IPS DF 19.7 (cell line): ENCODE measurements at places on chromosomes 11 and 22.

DNA sequence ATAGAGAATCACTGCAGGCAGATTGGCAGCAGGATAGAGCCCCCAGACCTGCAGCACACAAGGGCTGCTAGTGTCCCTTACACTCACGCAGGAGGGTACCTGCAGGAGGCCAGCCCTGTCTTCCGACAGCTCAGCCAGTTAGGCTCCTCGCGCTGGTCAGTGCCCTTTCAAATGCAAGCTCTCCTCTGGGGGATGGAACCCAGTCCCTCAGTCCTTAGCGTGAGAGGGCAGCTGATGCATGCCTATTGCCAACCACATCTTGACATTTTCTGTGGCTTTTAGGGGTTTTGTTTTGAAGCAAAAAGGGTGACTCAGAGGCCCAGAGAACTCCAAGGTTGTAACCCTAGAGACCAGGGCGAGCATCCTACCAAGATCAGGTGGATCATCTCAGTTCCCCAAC, 40.0 kb downstream of the WNT11 start:
- no peak for DNase-seq

DNA sequence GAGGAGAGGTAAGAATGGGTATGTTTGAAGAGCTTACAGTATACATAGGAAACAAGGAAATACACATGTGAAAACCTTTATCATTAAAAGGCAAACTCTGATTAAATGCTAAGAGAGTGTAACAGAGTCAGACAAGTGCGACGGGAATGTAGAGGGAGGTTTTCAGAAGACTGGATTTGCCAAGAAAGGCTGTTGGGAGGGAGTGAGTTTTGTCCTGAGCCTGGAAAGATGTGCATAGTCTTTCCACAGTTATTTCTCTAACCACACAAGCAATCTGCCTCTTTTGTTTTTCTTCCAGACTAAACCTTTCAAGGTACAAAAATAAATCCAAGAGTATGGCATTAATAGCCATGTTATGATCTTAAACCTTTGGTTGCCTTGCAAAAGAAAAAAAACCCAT, 170.9 kb downstream of the KIRREL3 start:
- no peak for DNase-seq

GRCh38 chr11:90148900-90149299, 14.4 kb downstream of the NAALAD2 start:
- no peak for DNase-seq

DNA sequence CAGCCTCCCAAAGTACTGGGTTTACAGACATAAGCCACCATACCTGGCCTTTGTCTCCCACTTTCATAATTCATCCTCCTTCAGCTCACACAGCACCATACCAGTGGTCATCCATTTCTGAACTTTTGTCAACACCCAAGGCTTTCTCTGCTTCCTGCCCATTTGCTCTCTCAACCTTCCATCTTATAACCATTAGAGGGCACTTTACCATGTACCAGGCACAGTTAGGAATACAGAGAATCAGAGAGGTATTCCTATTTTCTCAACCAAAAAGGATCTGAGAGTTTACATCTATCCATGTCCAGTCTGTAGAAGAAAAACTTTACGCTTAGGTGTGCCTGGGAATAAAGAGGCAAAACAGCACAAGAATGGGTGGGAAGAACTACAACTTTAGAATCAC, 397.6 kb downstream of the BUD13 start:
- DNase-seq = no peak

GRCh38 chr11:10528121-10528520, 12.9 kb downstream of the RNF141 start:
- no peak for DNase-seq

- DNase-seq = no peak
These were observed 117.5 kb upstream of the TOP3B start for GRCh38 chr22:22099833-22100812.

- DNase-seq = no peak
These were observed 73.6 kb upstream of the NARS2 start for GRCh38 chr11:78647986-78648875.

DNA sequence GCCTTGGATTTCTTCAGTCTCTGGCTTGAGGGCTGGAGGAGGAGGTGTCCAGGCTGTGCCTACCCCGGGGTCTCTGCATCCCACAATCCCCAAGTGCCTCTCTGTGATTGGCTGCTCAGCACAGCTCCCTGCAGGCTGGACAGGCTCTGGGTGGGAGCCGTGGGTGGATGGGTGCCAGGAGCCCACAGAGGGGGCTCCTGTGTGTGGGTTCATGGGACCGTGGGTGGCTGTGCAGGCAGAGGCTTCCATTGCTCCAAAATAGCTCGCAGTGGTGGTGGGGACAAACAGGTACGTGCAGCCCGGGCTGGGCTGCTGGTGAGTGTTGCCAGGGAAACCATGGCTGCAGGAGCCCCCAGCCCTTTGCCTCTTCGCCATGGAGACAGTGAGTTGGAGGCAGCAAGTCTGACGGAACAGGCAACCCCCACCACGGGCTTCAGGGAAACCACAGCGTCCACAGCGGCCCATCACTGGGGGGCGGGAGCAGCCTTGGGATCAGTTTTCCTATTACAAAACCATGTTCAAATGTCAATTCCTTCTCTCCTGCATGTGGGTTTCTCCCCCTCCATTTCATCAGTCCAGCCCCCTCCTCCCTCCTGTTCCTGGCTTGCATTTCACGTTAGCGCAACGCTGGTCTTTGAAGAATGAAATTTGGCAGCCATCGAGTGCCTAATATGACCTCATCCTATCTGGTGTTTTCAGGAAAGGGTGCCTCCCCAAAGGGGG, 155.2 kb downstream of the TRIM29 start:
- no peak for DNase-seq

- no peak for DNase-seq
These were observed 54.1 kb upstream of the WNT7B start for GRCh38 chr22:46031066-46031465.

GRCh38 chr22:29300467-29300806, 6.0 kb upstream of the GAS2L1 start:
- no peak for DNase-seq

DNA sequence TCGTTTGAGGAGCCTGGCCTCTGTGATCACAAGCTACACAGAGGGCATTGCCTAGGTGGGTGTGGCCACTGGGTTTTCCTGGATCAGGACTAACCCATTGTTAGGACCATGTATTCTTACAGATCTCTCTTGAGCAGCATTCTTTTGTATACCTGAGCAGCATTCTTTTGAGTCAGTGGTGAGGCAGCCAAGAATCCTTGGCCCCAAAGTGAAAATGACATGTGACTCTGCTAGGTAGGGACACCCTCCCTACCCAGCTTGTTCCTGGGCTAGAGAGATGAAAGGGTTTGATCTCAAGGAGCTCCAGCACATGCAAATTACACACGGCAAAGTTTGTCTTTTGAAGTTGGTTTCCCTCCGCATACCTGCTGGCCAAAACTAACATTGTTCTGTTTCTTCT, 55.0 kb upstream of the HORMAD2 start:
- DNase-seq = no peak

- DNase-seq = no peak
These were observed 226.1 kb downstream of the BLID start for GRCh38 chr11:121889931-121890330.

DNA sequence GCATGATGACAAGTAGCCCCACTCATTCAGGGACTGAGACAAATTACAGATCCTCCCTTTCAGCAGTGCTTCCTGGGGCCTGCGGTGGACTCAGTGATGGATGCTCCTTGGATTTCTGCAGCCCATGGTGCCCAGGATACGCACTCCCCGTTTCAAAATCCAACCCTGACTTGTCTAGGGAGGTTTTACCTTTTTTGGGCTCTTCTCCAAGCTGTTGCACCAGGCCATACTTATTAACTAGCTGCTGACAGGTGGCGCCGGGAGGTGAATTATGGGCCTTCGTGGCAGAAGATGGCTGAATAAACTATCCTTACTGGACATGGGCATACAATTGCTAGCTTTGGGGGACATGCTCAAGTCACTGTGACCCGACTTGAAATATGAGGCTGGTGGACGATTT, 324.3 kb upstream of the SYN3 start:
- DNase-seq = no peak

DNA sequence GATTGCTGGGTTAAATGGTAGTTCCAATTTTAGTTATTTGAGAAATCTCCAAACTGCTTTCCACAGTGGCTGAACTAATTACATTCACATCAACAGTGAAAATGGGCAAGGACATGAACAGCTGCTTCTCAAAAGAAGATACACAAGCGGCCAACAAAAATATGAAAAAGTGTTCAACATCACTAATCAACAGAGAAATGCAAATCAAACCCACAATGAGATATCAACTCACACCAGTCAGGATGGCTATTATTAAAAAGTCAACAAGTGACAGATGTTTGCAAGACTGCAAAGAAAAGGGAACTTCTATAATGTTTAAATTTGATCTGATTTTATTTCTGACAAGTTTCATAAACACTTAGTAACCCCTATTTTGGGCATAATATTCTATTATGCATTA, 537.5 kb downstream of the DLG2 start:
- DNase-seq = no peak

DNA sequence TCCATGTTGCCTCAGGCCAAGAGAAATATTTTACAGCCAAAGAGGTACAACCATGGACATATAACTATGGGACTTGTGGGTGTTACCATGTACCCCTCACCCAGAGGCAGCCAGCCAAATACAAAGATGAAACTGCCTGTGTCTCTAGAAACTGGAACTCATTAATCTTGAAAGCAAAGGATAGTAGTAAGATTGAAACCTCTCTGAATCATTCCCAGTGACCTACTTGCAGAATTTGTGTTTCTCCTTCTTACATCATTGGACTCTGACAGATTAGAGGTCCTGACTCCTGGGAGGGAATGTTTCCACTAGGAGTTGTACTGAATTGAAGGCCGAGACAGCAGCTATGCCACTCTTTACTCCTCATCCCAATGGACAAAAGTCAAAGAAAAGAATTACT, 257.4 kb upstream of the UBASH3B start:
- no peak for DNase-seq

- no peak for DNase-seq
These were observed 15.3 kb downstream of the OR51M1 start for GRCh38 chr11:5398936-5399335.

GRCh38 chr11:111443640-111444039, 64.6 kb upstream of the POU2AF1 start:
- DNase-seq = no peak

DNA sequence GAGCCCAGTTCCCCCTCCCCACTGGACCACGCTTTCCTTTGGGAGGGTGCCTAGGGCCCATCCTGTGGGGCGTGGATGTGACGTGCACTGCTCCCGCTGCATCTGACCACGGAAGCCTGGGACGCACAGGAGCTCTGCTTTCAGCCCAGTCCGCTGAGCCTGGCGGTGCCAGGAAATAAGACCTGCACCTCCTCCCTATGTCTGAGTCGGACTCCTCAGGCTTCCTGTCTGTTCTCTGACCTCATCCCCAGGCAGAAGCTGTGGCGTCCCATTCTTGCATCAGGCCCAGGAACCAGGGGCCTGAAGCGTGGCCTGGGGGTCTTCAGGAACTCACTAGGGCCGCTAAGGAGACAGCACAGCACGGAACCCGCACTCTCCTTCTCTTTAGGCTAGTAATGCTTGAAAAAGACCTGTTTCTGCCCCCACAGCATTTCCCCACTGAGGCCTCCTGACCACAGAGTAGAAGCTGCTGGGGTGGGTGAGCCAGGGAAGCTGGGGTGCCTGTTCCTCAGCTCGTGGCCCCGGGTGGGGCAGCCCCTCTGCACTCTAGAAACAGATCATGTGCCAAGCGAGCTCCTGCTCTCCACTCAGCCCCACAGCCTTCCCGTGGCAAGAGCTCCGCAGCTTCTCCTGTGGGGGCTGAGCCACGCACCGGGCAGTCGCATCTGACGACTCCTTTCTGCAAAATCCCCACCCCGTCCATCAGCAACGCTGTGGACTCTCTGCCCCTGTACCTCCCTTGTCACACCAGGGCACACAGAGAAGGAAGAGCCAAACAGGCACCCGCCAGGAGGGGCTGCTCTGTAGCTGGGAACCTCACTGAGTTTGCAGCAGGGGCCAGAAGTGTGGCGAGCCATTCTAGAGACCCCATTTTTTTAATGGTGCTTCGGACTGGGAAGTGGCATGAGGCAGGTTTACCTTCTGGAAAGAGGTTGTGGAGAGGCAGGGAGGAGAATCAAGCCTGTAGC, 22.6 kb downstream of the MOV10L1 start:
- no peak for DNase-seq

- peak; percentile 85 for DNase-seq
These were observed 52.0 kb downstream of the KCNJ1 start for GRCh38 chr11:128814856-128815705.

GRCh38 chr11:8389029-8389996, 125.6 kb upstream of the LMO1 start:
- DNase-seq = no peak

- DNase-seq = no peak
These were observed 56.2 kb upstream of the CD82 start for GRCh38 chr11:44509296-44509695.

DNA sequence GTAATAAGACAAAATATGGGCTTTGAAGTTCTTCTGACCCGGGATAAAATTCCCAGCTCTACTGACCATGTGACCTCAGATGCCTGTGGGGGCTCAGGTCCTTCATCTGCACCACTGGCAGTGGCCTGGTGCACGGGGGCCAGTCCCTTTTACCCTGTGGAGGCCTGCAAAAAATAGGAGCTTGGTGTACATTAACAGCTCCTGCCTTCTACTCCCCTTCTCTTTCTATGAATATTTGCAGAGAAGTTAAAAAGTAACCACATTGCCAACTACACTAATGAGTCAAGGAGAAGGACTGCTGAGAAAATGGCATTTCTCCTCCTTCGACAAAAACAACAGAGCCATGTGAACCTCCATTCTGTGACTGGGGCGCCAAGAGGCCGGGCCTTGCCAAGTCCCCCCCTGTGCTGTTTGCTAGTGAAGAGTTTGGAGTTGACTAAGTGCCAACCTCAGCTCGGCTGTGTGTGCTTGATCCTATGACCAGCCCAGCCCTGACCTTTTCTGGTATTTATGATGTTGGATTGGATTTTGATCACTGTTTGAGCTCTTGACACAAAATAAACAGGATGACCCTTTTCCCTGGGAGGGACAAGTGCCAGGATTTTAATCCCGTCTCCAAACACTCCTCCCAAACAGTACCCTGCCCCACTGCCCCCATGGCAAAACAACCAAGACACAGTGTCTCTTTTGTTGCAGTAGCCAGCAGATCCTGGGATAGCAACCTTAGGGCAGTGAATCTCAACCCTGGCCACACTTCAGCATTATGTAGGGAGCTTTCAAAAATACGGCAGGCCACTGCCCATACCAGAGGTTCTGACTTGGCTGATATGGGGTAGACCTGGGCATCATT, 380.1 kb downstream of the LARGE1 start:
- DNase-seq = no peak

GRCh38 chr11:64124147-64124546, 41.8 kb downstream of the MACROD1 start:
- no peak for DNase-seq
